ENCODE measurements at places on chromosomes 4 and X. TPM values are rescaled to one million over a fixed set of nuclear protein-coding genes. Genes with fewer than 3 reads are reported as not detected.

ALPK1 gene
- 4.8 TPM for polyA plus RNA-seq

PHOX2B gene
- not detected for polyA plus RNA-seq

GDPD2 gene
- polyA plus RNA-seq = 0.36 TPM

AMBN gene
- polyA plus RNA-seq = not detected

BMPR1B gene
- polyA plus RNA-seq = 22.1 TPM

All from muscle of arm (tissue), 14 donors.